ENCODE measurements at places on chromosomes 1 and 21.

DNA sequence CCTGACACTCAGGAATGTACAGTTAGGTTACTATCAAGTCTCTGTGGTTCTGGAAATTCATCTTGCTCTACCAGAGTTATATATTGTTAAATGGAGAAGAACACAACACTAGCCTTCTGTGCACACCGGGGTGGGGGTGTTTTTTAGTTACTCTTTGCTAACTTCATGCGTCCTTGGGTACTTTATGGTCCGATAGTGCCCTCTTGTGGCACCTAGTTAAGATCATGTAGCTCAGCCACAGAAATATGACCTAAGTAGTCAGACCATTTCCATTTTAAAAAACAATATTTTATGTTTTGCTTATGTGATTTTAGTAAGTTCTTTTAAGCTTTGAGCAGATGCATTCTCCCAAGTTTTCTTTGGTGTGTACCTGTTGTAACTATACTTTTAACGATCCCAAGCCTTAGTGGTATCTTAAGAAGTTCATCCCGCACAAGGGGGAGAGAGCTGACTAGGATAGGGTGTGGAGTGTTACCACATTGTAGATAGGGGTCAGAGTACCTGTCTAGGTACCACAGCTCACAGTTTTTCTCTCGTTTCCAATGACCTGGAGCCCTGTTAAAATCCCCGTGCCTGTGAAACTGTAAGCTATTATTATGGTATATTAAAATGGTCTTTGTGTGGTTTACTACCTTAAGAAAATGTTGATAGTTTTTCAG lies 20.6 kb upstream of the SH3D21 start:
- peak; percentile 55 for DNase-seq

DNA sequence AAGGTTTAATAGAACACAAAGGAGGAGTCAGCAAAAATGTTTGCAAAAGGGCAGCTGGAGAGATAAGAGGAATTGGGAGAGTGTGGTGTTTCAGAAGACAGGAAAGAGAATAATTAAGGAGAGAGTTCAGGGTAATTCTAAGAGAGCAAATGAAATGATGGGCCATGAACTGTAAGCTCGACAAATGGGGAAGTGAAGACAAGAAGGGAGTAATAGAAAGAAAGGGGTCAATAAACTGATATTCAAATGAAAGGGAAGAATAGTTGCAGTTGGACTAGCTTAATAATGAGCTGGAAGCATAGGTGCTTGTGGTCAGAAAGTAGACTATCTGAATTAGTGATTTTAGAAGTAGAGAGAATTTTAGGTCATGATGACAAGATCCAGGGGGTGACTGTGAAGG lies 15.6 kb upstream of the RNF220 start:
- DNase-seq = no peak

- DNase-seq = no peak
These were observed 153.6 kb upstream of the SAMSN1 start for GRCh38 chr21:14699433-14700407.

DNA sequence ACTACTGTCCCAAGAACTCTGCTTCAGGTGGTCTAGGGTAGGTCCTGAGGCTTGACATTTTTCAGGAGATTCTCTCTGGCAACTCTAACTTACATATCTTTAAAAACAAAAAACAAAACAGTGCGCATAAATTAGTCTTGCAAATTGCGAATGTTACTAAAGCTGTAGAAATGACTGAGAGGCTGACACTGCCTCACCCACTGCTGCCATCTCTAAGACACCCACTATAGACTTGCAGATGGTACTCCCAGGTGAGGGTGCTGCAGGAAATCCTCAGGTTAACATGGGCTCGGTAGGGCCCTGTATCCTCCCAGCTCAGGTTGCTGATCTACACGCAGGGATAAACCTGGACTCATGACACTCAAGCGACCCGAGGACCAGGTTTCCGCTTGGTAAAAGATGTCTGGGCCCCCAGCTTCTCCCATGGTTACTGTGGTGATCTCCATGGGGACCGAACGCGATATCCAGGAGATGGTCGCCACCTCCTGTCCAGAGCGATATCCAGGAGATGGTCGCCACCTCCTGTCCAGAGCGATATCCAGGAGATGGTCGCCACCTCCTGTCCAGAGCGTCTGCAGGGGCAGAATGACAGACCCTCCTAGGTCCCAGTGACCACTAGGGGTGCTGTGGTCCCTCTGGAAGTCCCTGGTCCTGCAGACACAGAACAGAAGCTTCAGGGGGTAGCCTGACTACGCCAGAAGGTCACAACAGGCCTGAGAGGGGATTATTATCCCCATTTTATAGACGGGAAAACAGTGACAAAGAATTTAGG lies 16.2 kb upstream of the LY9 start:
- DNase-seq = no peak

GRCh38 chr1:78224246-78224785 lies 178.6 kb downstream of the GIPC2 start:
- no peak for DNase-seq

DNA sequence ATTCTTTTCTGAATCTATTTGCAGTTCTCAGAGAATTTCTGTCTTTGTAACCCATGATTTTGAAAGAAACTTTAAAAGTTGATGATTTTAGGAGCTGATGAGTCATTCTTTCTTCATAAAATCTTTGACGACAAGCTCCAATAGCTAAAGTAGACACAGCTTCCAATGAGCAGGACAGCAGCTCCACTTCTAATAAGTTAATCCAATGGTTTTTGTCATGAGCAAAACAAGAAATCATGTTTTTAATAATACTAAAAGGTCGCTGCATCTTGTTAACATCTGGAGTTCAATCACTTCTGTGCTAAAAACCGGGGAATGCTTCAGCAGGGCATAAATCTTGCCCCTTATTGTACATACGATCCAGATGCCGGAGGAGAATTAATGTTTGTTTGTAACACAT lies 48.9 kb upstream of the GORAB start:
- no peak for DNase-seq

DNA sequence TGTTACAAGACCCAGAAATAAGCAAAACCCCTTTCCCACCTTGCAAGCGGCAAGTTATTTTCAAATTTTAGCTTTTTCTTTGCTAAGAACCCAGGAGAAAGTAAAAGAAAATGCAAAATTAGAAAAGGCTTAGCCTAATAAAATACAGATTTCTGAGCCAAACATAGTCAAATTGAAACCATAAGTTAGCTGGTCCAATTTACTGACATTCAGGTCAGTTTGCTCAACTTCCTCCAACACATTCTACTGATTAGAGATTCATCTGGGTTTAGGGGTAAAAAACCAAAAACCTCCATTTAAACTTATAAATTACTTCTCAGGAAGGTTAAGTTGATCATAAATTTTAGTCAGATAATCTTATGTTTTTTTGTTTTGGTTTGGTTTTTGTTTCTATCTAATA lies 701.8 kb upstream of the CXADR start:
- DNase-seq = no peak

DNA sequence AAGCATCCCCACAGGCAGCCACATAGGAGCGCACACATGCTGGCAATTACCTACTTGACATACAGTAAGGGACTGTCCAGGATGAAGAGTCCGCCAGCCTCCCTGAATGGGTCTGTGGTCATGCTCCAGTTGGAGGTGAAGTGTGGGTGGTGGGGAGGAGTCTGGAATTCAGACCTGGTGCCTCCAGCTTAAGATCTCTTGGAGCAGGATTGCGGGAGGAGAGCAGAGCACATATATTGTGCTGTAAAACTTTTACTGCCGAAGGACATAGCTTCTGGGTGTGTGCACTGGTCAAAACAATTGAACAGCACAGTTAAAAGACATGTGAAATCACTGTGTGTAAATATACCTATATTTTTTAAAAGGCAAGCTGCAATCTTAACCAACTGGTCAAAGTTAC lies 17.9 kb downstream of the STK40 start:
- DNase-seq = no peak
